Right lung (tissue), 10 donors: ENCODE measurements at places on chromosomes 1 and 21. TPM values are rescaled to one million over a fixed set of nuclear protein-coding genes. Genes with fewer than 3 reads are reported as not detected.

DNA sequence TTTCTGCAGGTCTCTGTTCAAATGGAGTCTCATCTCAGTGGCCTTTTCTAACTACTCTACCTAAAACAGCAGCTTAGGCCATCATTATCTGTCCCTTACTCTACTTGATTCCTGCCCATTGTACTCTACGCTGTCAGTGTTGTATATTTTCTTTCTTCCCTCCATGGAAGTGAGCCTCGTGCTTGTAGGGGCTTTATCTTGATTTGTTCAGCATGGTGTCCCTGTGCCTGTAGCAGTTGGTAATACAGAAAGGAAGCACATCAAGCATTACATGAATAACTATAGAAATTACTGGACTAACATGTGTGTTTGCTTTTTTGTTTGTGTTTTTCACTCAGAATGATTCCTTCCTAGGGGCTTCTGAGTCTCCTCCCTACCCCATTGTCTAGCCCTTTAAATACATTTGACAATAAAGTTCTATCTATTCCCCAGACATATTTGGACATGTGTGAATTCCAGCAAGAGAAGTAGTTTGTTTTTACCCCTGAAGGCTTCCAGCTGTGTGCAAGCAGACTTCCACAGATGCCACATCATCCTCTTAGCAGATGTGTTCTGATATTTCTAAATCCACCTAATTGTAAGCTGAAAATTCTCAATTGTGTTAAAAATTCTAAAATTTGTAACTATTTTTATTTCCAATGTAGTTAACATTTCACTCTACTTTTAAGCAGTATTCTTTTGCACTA lies 40.3 kb downstream of the PRMT2 start:
- DNase-seq = no peak

DNA sequence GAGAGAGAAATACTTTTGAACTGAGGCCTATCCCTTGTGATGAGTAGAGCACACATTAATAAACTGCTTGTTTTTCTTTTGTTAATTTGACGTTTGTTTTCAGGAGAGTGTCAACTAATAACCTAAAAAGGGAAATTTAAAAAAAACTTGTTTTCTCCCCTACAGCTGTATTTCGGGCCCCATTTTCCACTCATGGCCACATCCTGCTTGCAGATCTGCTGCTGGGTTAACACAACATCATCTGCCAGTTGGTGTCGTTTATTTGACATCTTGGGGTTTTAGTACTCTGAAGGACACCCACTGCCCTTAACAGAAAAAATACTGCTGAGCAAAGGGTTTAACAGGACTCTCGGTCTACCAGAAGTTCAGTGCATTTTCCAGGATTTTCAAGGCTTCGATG lies 848 bp upstream of the PYHIN1 start:
- DNase-seq = no peak

Gene C1orf185
- not detected for polyA plus RNA-seq

Gene KRTAP13-2
- not detected for polyA plus RNA-seq

DNA sequence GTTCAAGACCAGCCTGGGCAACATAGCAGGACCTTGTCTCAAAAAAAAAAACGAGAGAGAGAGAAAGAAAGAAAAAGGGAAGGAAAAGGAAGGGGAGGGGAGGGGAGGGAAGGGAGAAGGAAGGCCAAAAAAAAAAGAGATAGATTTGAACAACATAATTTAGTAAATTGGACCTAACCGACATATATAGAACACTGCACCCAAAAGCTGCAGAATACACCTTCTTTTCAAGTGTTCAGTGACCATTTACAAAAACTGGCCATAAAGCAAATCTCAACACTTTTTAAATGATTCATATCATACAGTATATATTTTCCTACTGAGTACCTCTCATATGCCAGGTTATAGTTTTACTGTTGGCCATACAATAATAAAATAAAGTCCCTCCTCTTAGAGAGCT lies 6.9 kb downstream of the TSTD1 start:
- no peak for DNase-seq

DNA sequence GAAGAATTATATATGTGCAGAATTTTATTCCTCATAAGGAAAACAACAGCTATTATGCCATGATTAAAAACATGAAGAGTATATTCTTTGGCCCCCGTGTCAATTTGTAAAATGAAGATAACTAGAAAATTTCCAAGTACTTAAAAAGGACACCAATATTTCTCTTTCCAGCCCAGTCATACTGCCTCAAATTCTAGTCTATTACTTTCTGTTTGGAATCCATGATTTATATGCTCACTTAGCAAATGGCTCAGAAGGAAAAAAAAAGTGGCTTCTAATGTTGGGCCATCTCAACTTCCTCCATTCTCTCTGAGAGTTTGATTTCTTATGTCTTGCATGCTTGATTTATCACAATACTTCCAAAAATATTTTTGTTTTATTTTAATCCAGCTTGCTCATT lies 1431.1 kb downstream of the AMY1C start:
- DNase-seq = no peak

Gene SLC45A1
- 0.55 TPM for polyA plus RNA-seq

DNA sequence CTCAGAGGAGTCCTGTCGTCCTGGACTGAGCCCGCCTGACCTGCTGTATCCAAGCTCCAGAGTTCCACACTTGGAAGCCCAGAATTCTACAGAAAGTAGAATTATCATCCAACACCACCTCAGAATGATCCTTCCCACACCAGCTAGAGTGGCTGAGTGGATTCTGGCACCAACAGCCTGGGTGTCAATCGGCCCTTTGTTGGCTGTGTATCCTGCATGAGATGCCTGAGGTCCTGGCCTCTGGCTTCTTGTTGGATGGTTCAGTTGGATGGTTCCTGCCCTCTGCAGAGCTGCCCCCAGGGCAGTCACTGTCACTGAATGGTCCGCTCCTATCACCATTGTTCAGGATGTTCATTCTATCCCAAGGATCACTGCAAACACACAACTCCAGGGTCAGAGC lies 49.8 kb downstream of the PGBD5 start:
- no peak for DNase-seq

Gene TRIM45
- 13.7 TPM for polyA plus RNA-seq

- DNase-seq = no peak
Observed at GRCh38 chr1:187634940-187635339, 806.2 kb downstream of the PLA2G4A start.

- no peak for DNase-seq
Observed at GRCh38 chr1:223741861-223742260, 29.5 kb downstream of the CAPN2 start.

DNA sequence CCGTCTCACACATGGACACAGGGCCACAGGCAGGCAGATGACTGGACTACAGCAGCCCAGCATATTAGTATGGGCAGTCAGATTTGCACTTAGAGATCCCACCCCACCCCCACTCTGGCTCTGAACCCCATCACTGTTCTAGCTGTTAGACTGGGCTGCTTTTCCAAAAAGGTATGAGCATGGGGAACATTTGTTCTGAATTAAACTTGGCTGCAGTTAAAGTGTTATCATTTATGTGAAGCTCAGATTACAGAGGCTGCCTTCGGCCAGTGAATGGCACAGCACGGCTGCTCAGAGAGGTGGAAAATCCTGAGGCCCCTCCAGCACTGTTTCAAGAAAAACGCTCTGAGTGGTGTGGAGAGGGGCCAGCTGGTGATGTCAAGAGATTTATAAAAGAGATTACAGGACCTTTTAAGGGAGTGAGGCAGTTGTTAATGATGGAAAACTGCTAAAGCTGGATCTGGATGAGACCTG lies 6.9 kb upstream of the NOS1AP start:
- DNase-seq = peak; percentile 50

Gene GBP6
- polyA plus RNA-seq = 1.1 TPM

DNA sequence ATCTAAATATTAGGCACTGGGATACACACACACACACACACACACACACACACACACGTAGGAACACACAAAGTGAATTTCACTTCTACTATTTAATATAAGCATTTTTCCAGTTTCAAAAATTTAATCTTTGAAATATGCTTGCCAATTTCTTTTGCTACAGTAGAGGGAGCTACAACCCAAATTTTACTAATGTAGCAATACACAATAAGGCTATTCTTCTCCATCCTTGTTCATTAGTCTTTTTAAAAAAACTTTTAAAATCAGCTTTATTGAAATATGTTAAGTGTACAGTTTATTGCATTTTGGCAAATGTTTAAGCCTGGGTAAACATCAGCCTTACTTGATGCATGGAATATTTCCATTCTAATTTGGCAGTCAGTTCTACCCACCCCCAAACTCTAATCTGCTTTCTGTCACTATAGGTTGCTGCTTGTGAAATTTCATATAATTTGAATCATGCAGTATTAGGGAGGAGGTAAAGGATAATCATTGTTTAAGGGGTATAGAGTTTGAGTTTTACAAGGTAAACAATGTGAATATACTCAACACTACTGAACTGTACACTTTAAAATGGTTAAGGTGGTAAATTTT lies 93.0 kb upstream of the TENT5C start:
- peak; percentile 23 for DNase-seq

Gene IL22RA1
- polyA plus RNA-seq = 0.43 TPM

- DNase-seq = no peak
Observed at GRCh38 chr1:15424146-15424667, 14.0 kb upstream of the CTRC start.

- no peak for DNase-seq
Observed at GRCh38 chr1:109438798-109439297, 12.6 kb upstream of the PSMA5 start.

DNA sequence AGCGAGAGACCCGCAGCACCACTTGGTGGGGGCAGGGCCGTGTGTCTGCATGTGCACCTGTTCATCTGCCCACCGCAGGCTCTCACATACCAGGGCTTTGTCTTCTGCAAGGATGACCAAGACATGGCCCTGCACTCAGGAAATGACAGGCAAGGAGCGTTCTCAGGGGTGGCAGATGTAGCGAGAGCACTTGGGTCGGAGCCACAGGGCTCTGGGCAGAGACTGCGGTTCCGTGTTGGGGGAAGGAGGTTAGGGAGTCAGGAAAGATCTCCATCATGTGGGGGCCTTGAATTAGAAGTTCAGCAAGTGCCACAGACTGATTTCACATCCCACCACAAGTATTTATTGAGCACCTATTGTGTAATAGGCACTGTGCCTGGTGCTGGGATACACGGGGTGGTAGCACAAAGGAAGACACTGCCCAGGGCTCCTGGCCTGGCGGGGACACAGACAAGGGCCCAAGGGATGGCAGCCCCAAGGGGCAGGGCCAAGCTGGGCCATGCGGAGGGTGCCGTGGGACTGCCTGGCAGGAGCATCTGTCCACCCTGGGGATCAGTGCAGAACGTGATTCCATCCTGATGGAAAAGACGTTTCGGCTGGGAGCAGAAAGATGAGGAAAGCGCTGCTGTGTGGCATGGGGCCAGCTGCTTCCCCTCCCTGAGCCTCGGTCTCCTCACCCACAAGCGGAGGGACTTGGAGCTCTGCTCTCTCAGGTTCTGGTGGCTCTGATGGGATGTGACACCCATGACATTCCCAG lies 11.4 kb upstream of the SPSB1 start:
- no peak for DNase-seq

GRCh38 chr1:53206735-53207379 lies 10.2 kb downstream of the CPT2 start:
- DNase-seq = no peak

DNA sequence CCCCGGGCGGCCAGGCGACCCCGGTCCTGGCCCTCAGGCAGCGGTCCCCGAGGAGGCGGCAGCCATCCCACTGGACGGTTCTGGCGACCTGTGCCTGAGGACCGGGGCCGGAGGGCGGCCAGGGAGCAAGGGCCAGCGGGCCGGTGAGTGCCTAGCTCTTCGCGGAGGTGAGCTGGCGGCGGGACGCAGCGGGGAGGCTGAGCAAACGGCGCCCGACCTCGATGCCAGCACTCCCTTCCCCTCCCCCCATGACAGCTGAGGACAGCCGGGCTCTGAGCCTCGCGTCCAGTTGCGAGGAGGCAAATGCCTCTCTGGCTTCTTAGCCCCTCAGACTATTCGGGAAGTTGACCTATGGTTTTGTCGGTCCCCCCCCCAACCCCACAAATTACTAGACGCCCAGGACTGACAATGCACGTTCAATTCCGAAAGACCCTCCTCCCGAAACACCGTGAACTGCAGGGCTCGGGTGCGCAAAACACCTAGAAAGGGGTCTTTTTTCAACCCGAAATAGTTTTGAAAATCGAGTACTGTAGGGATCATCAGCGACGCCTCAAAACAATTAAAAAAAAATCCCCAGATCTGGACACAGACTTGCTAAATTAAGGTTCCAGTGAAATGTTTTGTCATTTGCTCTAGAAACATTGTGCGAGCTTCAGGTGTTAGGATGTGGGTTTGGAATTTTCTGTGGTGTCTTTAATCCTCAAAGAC lies 8.3 kb downstream of the CDKN2C start:
- peak; percentile 46 for DNase-seq

GRCh38 chr1:209625791-209626285 lies 26.4 kb downstream of the LAMB3 start:
- DNase-seq = no peak

GRCh38 chr1:69291541-69291940 lies 276.2 kb upstream of the LRRC7 start:
- DNase-seq = no peak

Gene GJB3
- polyA plus RNA-seq = 0.09 TPM

GRCh38 chr21:17688912-17689874 lies 76.5 kb upstream of the BTG3 start:
- DNase-seq = peak; percentile 21

Gene CFHR4
- polyA plus RNA-seq = 0.30 TPM

DNA sequence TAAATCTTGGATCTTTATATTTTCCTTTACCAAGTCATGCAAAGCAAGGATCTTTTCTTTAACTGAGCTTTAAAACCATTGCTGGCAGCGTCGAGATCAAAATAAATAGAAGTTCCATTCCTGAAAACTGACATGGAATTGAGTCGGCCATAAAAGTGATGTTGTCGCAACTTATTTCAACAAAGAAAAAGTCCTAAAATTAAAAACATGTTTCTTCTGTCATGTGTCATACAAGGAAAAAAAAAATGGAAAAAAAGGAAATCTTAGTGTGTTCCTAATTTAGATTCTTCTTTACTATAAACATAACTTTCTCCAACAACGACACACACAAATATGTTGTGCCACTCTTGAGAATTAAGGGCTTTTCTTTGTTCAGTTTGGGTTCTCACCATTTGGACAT lies 34.9 kb downstream of the GREM2 start:
- DNase-seq = no peak

DNA sequence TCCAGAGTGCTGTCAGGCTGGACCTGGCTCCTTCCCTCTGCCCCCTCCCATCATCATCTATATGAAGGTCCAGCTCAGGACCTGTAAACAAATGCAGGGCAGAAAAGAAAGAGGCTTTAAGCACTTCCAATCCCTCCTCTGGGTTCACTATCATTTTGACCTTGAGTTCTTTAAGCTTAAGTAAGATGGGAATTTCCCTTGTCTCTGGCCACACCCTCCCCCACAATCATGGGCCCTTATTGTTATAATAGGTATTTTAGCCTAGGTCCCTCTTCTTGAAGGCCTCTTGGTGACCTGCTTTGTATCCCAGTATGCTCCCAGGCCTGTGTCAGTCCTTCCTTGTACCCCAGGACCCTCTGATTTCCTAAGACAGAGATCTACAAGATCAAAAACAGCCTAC lies 45.1 kb upstream of the EPS15 start:
- DNase-seq = no peak

GRCh38 chr1:98049370-98050135 lies 128.7 kb upstream of the DPYD start:
- no peak for DNase-seq

DNA sequence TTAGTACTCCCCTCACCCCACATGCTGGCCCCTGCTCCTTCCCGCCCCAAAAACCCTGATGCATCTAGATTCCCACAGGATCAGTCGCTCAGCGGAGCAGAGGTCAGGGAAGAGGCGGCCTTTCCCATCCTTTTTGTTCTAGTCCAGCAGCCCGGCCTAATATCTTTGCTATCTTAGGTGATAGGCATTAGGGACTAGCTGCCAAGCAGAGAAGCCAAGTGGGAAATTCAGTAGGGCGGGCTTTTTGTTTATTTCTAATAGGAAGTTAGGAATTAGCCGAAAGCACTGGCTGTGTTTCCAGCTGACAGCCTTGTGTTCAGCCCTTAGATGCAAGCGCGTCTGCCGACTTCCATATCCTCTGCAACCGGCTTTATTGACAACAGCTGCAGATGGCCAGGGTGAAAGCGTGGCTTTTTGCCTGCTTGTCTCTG lies 59.0 kb upstream of the BCAR3 start:
- peak; percentile 34 for DNase-seq
